Right lung (tissue), 10 donors: ENCODE measurements at places on chromosomes 3 and 15.
A peak's percentile ranks its signal among the peaks of the same experiment; 100 is the strongest.

DNA sequence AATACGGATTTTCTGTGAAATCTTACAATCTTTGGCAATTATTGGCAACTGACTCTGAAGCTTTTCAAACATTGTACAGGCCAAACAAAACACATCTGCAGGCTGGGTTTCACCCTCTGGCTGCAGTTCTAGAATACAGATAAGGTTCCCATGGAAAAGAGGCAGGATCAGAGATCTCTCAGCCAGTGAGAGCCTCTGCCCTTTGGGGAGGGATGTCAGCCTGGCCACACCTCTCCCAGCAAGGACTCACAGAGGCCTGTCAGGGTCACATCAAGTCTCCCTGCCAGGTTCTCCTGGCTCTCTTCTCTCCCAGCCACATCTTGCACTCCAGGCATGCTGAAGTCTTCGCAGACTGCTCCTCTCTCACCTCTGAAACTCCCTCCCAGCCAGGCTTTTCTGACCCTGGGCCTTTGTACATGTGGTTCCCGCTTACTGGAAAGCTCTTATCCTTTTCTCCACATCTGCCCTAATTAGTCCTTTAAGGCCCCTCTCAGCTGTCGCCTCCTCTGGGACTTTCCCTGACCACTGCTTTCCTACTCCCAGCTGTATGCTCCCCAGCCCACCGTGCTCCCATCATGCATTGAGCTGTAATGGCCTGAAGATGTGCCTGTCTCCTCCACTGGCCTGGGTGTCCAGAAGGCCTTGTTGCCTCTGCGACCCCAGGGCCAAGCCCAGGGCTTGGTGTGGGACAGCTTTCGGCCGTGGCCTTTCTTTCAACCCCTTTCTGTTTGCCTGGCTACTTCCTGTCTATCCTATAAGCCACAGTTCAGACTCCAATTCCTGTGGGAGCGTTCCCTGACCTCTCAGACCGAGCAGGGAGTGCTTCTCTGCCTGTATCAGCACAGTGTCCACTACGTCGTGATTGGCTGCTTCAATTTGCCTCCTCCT, 4.3 kb downstream of the RBP1 start:
- no peak for DNase-seq

DNA sequence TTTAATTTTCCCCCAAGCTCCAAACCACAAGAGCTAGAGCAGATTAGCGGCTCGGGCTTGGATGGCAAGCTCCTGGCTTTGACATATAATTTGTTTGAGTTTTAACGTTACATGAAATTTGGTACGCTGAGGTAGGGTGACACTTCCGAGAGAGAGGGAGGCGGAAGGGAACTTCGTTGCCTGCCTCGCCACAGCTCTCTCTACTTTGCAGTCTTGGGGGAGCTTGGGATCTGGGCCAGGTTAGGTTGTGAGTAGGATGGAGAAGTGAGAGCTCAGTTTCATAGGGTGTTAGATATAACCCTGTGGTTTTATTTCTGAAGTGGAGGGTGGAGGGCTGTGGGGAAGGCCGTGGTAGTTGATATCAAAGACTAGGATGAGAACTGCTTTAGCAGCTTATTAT, 39.7 kb downstream of the LRTM1 start:
- DNase-seq = no peak

DNA sequence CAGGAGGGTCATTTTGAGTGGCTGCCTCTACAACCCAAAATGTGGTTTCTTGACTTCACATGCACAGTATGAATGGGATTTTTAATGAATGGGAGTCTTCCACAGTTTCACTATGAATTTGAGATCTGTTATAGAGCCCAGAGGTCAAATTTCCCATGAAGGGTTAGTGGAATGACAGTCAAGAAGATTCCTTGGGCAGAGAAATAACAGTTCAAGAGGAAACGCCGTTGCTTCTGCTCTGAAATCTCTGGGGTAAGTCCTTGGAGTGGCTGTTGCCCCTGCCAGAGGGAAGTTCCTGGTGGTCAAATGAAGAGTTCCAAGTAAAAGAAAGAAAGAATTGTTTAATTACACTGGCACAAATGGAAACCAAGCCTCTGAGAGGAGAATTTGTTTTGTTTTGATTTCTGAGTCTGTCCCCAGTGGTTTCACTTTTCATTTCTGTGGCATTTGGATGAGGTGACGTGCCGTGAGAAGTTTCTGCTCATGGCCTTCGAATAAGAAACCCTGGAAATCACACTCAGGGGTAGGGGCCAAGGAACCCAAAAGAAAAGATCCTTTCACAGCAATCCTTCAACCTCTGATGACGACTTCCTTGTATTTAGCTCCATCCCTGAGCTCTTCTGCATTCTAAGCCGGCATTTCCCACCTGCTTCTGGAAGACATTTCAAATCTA, 77.5 kb upstream of the IL12A start:
- no peak for DNase-seq

- DNase-seq = no peak
Observed at GRCh38 chr3:13785351-13785750, 94.5 kb downstream of the WNT7A start.

DNA sequence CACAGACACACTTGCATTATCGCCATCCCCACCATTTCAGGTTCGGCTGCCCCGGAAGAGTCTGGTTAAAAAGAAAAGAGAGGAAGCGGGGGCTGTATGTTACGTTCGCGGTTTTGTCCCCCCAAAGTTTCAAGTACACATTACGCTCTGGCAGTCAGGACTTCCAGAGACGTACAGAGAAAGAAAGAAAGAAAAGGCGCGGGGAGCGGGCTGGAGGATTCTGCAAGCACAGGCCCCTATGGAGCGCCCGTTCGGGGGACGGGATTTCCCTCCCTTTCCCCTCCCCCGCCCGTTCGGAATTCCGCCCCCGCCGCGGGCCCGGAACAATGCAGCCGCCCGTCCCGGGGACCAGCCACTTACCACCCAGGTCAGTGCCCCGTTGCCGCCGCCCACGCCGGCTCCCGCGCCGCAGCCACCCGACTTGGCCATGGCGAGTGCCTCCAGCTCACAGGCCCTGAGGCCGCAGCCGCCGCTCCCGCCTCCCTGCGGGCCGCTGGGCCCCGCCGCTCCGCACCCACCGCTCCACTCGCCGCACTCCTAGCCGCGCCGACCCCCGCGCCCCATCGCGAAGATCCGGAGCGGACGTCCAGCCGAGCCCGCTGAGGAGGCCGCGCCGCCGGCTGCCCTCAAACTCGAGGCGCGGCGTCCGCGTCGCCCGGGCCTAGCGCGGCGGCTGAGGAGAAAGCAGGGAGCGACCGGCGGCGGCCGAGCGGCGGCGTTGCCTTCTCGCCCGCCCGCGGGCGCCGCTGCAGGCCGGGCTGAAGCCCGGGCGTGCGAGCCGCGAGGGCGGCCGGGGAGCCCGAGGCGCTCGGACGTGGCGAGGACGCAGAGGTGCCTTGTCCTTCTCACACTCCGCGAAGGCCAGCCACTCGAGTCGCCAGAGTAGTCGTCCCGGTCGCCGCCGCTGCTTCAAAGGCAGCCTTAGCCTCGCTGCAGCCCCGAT, 567 bp downstream of the TOP2B start:
- peak; percentile 51 for DNase-seq

GRCh38 chr3:132262305-132262704, 54.9 kb upstream of the ACP3 start:
- no peak for DNase-seq

GRCh38 chr15:80217327-80217900, 34.6 kb downstream of the CTXND1 start:
- DNase-seq = no peak
